ENCODE measurements at places on chromosomes 4 and X.

DNA sequence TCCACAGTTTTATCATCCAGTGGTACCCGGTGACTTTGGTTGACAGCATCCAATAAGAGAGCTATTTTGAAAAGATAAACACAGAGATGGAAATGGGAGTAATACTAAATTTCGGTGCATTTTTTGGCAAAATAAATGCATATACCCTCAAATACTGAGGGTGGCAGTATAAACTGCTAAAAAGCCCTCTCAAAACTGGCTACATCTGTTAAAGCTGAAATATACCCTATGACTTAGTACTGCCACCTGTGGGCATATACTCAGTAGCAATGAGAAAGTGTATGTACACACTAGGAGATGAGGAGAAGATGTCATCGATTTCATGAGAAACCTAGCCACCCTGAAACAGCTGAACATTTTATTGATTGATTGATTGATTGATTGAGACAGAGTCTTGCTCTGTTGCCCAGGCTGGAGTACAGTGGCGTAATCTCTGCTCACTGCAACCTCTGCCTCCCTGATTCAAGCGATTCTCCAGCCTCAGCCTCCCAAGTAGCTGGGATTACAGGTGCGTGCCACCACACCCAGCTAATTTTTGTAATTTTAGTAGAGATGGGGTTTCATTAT, 12.2 kb upstream of the TMEM128 start:
- no peaks in the 10 kb centered on the region for H3K4me1 ChIP-seq
- H3K4me3 ChIP-seq: no peak overlapping the region
- H3K36me3 ChIP-seq: no peaks in the 10 kb centered on the region
- H3K27ac ChIP-seq: no peak overlapping the region
- peaks cover 11% of the 10 kb centered on the region for H3K27me3 ChIP-seq

GRCh38 chr4:115323106-115323707, 209.8 kb upstream of the NDST4 start:
- H3K27me3 ChIP-seq: no peaks in the 10 kb centered on the region
- no peaks in the 10 kb centered on the region for H3K36me3 ChIP-seq
- DNase-seq: no peak
- no peak overlapping the region for H3K4me3 ChIP-seq
- H3K4me1 ChIP-seq: no peaks in the 10 kb centered on the region

GRCh38 chr4:165967486-165967885, 94.4 kb downstream of the TLL1 start:
- no peaks in the 10 kb centered on the region for H3K36me3 ChIP-seq
- no peak for DNase-seq
- H3K4me3 ChIP-seq: no peak overlapping the region
- no peaks in the 10 kb centered on the region for H3K27me3 ChIP-seq

DNA sequence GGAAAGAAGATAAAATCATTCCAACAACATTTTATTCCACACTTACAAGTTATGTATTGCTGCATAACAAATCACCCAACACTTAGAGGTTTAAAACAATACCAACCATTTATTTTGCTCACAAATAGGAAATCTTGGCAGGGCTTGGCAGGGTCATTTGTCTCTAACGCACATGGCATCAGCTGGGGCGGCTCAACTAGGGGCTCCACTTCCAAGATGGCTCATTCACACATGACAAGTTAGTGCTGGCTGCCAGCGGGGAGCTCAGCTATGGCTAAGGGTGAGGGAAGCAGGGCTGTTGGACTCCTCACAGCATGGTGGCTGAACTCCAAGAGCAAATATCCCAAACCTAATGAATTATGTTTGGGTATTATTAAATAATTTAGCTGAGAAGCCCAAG, 377.0 kb downstream of the ZNF674 start:
- no peak overlapping the region for H3K27ac ChIP-seq
- H3K4me3 ChIP-seq: no peak overlapping the region

- H3K4me3 ChIP-seq: no peak overlapping the region
- no peaks in the 10 kb centered on the region for H3K27me3 ChIP-seq
- H3K36me3 ChIP-seq: no peaks in the 10 kb centered on the region
- H3K4me1 ChIP-seq: no peaks in the 10 kb centered on the region
These were observed 157.7 kb downstream of the CEP135 start for GRCh38 chr4:56106180-56107147.

GRCh38 chrX:959595-959994, 252.9 kb downstream of the CRLF2 start:
- H3K27me3 ChIP-seq: no peaks in the 10 kb centered on the region
- H3K36me3 ChIP-seq: no peaks in the 10 kb centered on the region
- H3K4me3 ChIP-seq: no peak overlapping the region
- no peak for DNase-seq
- peaks cover 5% of the 10 kb centered on the region for H3K4me1 ChIP-seq
- no peak overlapping the region for H3K27ac ChIP-seq

DNA sequence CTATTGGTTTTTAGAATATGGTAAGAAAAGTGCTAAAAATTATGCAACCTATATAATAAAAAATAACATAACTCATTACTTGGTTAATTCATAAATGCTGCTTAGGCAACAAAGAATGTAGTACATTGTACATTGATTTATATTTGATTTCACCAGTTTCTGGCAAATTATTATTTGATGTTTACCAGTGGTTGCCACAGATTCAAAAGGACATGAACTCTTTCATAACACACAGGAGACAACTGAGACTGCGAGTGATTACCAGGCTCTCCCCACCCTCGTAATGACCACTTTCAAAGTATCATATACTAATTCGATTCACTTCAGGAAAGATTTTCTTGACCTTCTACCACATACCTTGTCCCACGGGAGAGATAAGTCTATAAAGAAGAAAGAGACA, 158.5 kb downstream of the NR3C2 start:
- DNase-seq: no peak
- no peaks in the 10 kb centered on the region for H3K27me3 ChIP-seq
- no peak overlapping the region for H3K27ac ChIP-seq
- no peaks in the 10 kb centered on the region for H3K36me3 ChIP-seq

- H3K27ac ChIP-seq: no peak overlapping the region
- no peaks in the 10 kb centered on the region for H3K4me1 ChIP-seq
- H3K36me3 ChIP-seq: no peaks in the 10 kb centered on the region
- H3K27me3 ChIP-seq: no peaks in the 10 kb centered on the region
- DNase-seq: no peak
- H3K4me3 ChIP-seq: no peak overlapping the region
These were observed 21.6 kb upstream of the WDR17 start for GRCh38 chr4:176043838-176044588.

DNA sequence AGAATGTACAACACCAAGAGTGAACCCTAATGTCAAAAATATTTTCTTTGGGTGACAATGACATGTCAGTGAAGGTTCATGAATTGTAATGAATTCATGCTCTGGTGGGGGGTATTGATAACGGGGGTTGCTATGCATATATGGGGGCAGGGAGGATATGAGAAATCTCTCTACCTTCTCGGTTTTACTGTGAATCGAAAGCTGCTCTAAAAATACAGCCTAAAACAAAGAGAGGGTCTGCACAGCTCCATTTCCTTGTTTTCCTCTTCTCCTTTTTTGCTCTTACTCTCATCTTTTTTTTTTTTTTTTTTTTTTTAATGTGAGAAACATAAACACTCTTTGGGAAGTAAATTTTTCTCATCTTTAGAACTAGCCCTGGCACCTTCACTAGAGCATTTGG, 85.8 kb downstream of the DCTD start:
- H3K4me3 ChIP-seq: no peak overlapping the region
- no peaks in the 10 kb centered on the region for H3K4me1 ChIP-seq
- H3K36me3 ChIP-seq: no peaks in the 10 kb centered on the region
- H3K27ac ChIP-seq: no peak overlapping the region
- no peak for DNase-seq

- DNase-seq: no peak
- no peaks in the 10 kb centered on the region for H3K36me3 ChIP-seq
- H3K4me3 ChIP-seq: no peak overlapping the region
- H3K27me3 ChIP-seq: no peaks in the 10 kb centered on the region
- H3K27ac ChIP-seq: no peak overlapping the region
These were observed 355.0 kb upstream of the EMCN start for GRCh38 chr4:100872811-100873210.

DNA sequence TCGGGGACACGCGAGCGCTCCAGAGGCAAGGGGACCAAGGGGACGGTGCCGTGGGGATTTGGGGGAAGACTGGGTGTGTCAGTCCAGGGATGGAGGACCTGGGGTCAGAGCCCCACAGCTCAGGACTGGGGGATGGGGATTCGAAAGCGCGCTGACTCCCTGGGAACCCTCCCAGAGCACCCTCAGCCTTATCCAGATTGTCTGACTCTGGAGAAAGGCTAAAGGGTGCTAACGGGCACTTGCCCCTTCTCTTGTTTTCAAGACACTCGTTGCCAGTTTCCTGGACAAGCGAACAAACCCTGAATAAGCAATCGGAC, 1.1 kb downstream of the DOCK11 start:
- no peak for DNase-seq
- no peak overlapping the region for H3K27ac ChIP-seq
- no peaks in the 10 kb centered on the region for H3K27me3 ChIP-seq
- H3K4me1 ChIP-seq: peaks cover 13% of the 10 kb centered on the region

- peaks cover 16% of the 10 kb centered on the region for H3K27me3 ChIP-seq
- no peaks in the 10 kb centered on the region for H3K36me3 ChIP-seq
- no peaks in the 10 kb centered on the region for H3K4me1 ChIP-seq
- no peak for DNase-seq
These were observed 37.3 kb downstream of the RNF212 start for GRCh38 chr4:1075809-1076699.

DNA sequence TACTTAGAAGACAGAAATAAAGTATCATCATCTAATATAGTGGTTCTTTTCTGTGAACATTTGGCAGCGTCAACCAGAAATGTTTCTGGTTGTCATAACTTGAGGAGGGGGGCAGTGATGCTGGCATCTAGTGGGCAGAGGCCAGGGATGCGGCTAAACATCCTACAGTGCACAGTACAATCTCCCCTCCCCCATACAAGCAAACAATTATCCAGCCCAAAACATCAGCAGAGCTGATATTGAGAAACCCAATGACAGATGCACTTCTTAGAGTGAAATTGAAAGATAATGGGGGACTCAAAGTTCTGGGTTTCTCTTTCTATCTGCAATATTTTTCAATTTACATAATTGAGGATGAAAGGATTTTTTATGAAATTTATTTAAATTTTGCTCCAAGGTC, 1.9 kb upstream of the EIF1AX start:
- H3K4me3 ChIP-seq: no peak overlapping the region
- H3K4me1 ChIP-seq: peaks cover 6% of the 10 kb centered on the region
- H3K27ac ChIP-seq: no peak overlapping the region
- no peaks in the 10 kb centered on the region for H3K27me3 ChIP-seq

DNA sequence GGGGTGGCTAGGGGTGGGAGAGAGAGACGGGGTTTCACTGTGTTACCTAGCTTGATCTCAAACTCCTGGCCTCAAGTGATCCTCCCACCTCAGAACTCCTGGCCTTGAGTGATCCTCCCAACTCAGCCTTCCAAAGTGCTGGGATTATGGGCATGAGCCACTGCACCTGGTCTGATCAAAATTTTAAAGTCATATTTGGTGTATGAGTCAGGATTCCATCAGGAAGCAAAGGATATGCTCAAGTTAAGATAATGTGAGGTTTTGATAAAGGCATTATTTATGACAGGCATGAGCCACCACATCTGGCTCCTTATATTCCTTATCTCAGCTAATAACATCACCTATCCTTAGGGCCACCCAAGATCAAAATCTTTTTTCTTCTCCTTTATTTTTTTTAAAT, 182.0 kb downstream of the SLC4A4 start:
- H3K4me1 ChIP-seq: no peaks in the 10 kb centered on the region
- no peak overlapping the region for H3K27ac ChIP-seq
- no peaks in the 10 kb centered on the region for H3K27me3 ChIP-seq
- H3K4me3 ChIP-seq: no peak overlapping the region
- DNase-seq: no peak

DNA sequence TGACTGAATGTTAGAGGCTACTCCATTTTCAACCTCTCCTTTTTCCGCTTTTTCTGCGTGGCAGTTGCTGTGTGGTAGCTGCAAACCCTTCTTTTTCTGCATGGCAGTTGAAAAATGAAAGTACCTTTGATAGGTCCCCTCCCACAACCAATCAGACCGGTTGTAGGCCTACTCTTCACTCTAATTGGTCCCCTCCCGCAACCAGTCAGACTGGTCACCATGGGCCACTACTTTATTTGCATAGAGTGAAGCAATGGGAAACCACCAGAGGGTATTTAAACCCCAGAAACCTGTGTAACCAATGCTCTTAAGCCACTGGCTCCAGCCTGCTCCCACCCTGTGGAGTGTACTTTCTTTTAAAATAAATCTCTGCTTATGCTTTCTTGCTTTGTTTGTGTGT, 877.8 kb downstream of the FAM133A start:
- H3K36me3 ChIP-seq: no peaks in the 10 kb centered on the region
- DNase-seq: no peak
- no peaks in the 10 kb centered on the region for H3K4me1 ChIP-seq
- no peak overlapping the region for H3K4me3 ChIP-seq
- no peaks in the 10 kb centered on the region for H3K27me3 ChIP-seq

- H3K27ac ChIP-seq: no peak overlapping the region
- H3K4me1 ChIP-seq: no peaks in the 10 kb centered on the region
- no peak overlapping the region for H3K4me3 ChIP-seq
- no peaks in the 10 kb centered on the region for H3K36me3 ChIP-seq
- DNase-seq: no peak
These were observed 64.4 kb downstream of the ASMT start for GRCh38 chrX:1679238-1679637.

DNA sequence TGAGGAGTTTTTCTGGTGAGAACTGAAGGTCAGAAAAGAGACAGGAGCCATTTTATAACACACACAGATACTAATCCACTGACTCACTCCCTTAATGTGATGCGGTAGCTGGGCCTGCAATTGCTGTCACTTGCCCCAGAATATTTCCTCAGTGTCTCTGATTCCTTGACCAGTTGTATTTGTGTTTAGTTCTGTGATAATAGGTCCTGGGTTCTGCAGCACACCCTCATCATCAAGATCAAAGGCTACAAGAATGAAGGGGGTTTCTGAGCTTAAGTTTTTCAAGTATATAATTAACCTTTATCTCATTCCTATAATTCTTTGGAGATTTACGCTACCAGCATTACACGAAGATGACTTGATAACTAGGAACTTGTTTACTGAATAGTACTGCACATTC, 576.5 kb upstream of the CPXCR1 start:
- H3K4me1 ChIP-seq: peaks cover 13% of the 10 kb centered on the region
- H3K27me3 ChIP-seq: no peaks in the 10 kb centered on the region
- no peak overlapping the region for H3K27ac ChIP-seq
- H3K36me3 ChIP-seq: no peaks in the 10 kb centered on the region
- no peak overlapping the region for H3K4me3 ChIP-seq

DNA sequence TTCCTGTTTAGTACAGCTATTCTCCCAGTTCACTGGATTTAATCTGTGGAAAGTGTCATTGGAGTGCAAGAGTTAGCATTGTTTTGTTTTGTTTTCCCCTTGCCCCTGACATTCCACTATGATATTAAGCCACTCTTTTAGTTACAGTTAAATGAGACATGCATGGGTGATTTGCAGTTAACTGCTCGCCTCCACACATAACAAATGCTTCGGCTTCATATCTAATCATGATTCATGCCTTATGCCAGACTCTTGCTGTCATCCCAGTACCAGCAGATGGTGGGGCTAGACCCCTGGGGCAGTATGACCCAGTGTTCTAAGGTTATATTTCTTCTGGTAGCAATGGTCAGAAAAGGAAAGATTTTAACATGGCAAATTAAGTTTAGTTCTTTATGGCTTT, 80.1 kb downstream of the RAP1GDS1 start:
- H3K4me3 ChIP-seq: no peak overlapping the region
- no peaks in the 10 kb centered on the region for H3K27me3 ChIP-seq
- no peaks in the 10 kb centered on the region for H3K4me1 ChIP-seq
- H3K36me3 ChIP-seq: peaks cover 3% of the 10 kb centered on the region
- no peak for DNase-seq
- no peak overlapping the region for H3K27ac ChIP-seq

Measured in cardiac muscle cell (in vitro differentiated cells and primary cell).